Activated naive CD4-positive, alpha-beta T cell (primary cell): ENCODE measurements at places on chromosomes 11 and 22.

GRCh38 chr11:82733444-82734119 lies at the start of gene FAM181B:
Gene FAM181B (minus strand): TSS chr11:82733864. CDS start chr11:82733729, 135 bp downstream.
- peak; percentile 22 for DNase-seq

GRCh38 chr11:125074511-125075241 lies 11.6 kb downstream of the SLC37A2 start:
- DNase-seq, result no peak

DNA sequence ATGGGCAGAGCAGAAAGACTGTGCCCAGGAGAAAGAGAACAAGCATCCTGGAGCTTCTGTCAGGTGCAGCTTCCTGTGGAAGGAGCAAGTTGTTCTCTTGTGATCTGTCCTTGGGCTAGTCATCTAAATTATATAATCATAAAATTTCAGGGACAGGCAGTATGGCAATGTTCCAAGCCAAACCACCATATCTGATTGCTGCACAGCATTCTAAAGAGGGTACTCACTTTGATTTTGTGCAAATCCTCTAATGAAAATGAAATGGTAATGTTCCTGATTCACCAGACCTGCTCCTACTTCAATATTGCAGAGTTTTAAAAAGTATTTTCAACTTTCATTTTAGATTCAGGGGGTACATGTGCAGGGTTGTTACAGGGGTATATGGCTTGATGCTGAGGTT lies at the start of gene PATE2:
Gene PATE2, minus strand, starts transcription at position 101 of the 400 bp plus-strand sequence. Its CDS starts 55 bp downstream, at position 46.
- no peak for DNase-seq

- no peak for DNase-seq
Observed at GRCh38 chr22:32020117-32020516, 22.9 kb upstream of the SLC5A1 start.

GRCh38 chr11:8248786-8249185 lies 14.9 kb downstream of the LMO1 start:
- no peak for DNase-seq

GRCh38 chr11:129041611-129042018 lies 98.9 kb upstream of the TP53AIP1 start:
- no peak for DNase-seq

- no peak for DNase-seq
Observed at GRCh38 chr22:30573594-30574094, 821 bp downstream of the GAL3ST1 start.

- DNase-seq, result no peak
Observed at GRCh38 chr22:39427751-39428596, 28.4 kb downstream of the TAB1 start.

DNA sequence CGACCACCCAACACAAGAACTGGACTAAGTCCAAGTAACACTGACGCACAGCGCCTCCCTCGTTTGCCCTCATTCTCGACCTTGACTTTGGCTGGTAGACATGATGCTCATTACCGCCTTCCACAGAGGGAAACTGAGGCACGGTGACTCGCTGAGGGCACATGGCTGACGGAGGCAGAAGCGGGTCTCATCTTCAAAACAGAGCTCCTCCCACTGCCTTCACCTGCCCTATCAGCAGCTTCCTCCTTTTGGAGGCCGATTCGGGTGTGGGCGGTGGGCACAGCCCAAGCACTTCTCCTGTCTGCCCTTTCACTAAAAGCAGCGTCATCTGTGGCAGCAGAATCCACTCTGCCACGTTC lies 2.0 kb upstream of the KMT5B start:
- no peak for DNase-seq

GRCh38 chr11:66339162-66339675 lies 3.0 kb upstream of the RIN1 start:
- no peak for DNase-seq
